ENCODE measurements at places on chromosomes 6 and 20. TPM values are rescaled to one million over a fixed set of nuclear protein-coding genes. Genes with fewer than 3 reads are reported as not detected.

- peaks cover 44% of the 10 kb centered on the region for H3K36me3 ChIP-seq
- peaks cover 6% of the 10 kb centered on the region for H3K4me1 ChIP-seq
- peaks cover 1% of the 10 kb centered on the region for H3K27me3 ChIP-seq
- H3K4me3 ChIP-seq, result no peak overlapping the region
These were observed 39.3 kb upstream of the SYNJ2 start for GRCh38 chr6:157942351-157942750.

- no peak overlapping the region for H3K4me3 ChIP-seq
- no peaks in the 10 kb centered on the region for H3K4me1 ChIP-seq
- H3K27me3 ChIP-seq, result no peaks in the 10 kb centered on the region
- no peak overlapping the region for H3K27ac ChIP-seq
These were observed 151.1 kb downstream of the TTLL2 start for GRCh38 chr6:167475947-167476346.

GRCh38 chr20:33770005-33770404 lies 38.2 kb downstream of the ZNF341 start:
- H3K4me1 ChIP-seq, result no peaks in the 10 kb centered on the region
- no peak overlapping the region for H3K27ac ChIP-seq
- no peak overlapping the region for H3K4me3 ChIP-seq
- H3K27me3 ChIP-seq, result 0 out of 2 replicates have a peak, but pooled peaks cover 1% of the 10 kb centered on the region

DNA sequence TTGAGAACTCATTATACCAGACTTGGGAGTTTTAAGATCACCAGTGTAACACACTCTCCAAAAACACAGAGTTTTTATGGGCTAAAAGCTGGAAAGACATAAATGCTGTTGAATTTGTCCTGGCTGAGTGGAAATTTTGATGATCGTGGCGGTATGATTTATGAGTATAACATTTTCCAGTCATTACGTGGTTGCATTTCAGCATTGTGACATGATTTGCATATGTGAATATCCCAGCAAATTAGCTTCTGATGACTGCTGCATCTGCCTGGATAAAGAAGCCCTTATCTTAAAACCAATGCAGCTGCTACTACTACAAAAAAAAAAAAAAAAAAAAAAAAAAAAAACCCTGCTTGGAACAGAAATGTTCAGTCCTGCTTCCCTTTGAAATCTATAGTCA lies 850.9 kb downstream of the TFAP2A start:
- H3K4me3 ChIP-seq, result no peak overlapping the region
- H3K4me1 ChIP-seq, result no peaks in the 10 kb centered on the region
- no peak for DNase-seq
- no peak overlapping the region for H3K27ac ChIP-seq
- H3K36me3 ChIP-seq, result no peaks in the 10 kb centered on the region

- DNase-seq, result no peak
- H3K27ac ChIP-seq, result no peak overlapping the region
- H3K4me3 ChIP-seq, result no peak overlapping the region
- no peaks in the 10 kb centered on the region for H3K27me3 ChIP-seq
- no peaks in the 10 kb centered on the region for H3K36me3 ChIP-seq
- H3K4me1 ChIP-seq, result no peaks in the 10 kb centered on the region
These were observed 92.7 kb downstream of the DACT2 start for GRCh38 chr6:168226902-168227318.

GRCh38 chr6:310671-311070 lies 18.4 kb downstream of the DUSP22 start:
- H3K4me3 ChIP-seq, result no peak overlapping the region
- H3K36me3 ChIP-seq, result no peaks in the 10 kb centered on the region
- H3K27me3 ChIP-seq, result no peaks in the 10 kb centered on the region
- DNase-seq, result no peak

GRCh38 chr20:23451956-23452487 lies 654 bp downstream of the CST11 start:
- peaks cover 21% of the 10 kb centered on the region for H3K27me3 ChIP-seq
- no peak overlapping the region for H3K4me3 ChIP-seq
- no peaks in the 10 kb centered on the region for H3K36me3 ChIP-seq
- H3K4me1 ChIP-seq, result peaks cover under 1% of the 10 kb centered on the region
- H3K27ac ChIP-seq, result no peak overlapping the region

GRCh38 chr6:35064757-35065440 lies 76.2 kb downstream of the TCP11 start:
- peaks cover 14% of the 10 kb centered on the region for H3K4me1 ChIP-seq
- no peaks in the 10 kb centered on the region for H3K27me3 ChIP-seq
- no peak overlapping the region for H3K4me3 ChIP-seq
- DNase-seq, result no peak

GRCh38 chr6:125004198-125004597 lies 42.0 kb downstream of the RNF217 start:
- peaks cover 69% of the 10 kb centered on the region for H3K4me1 ChIP-seq
- H3K27me3 ChIP-seq, result 0 out of 2 replicates have a peak, but pooled peaks cover 3% of the 10 kb centered on the region
- peak; percentile 17 for DNase-seq
- peak overlapping the region; percentile 58 for H3K27ac ChIP-seq

DNA sequence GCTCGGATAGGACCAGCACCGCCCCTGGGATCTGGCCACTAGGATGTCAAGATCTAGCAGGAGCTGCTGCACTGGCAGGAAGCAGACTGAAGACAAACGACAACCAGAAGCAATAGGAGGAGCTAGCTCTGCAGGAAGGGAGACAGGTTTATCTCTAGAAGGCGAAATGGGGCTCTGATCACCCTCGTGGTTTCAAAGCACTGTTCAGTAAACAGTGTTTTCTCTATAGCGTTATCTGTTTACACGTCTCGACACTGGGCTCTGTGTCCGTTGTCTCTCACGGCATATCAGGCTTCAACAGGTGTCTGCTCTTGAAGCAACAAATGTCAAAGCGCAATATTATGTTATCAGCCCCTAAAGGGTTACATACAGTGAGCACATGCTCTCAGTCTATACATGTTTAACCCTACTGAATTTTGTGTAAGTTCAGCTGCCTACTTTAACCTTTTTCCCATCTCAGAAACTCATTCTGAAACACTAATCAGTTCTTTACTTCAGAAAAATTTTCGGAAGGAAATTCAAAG lies 23.8 kb downstream of the TMEM14B start:
- no peaks in the 10 kb centered on the region for H3K27me3 ChIP-seq
- no peaks in the 10 kb centered on the region for H3K36me3 ChIP-seq
- DNase-seq, result no peak

DNA sequence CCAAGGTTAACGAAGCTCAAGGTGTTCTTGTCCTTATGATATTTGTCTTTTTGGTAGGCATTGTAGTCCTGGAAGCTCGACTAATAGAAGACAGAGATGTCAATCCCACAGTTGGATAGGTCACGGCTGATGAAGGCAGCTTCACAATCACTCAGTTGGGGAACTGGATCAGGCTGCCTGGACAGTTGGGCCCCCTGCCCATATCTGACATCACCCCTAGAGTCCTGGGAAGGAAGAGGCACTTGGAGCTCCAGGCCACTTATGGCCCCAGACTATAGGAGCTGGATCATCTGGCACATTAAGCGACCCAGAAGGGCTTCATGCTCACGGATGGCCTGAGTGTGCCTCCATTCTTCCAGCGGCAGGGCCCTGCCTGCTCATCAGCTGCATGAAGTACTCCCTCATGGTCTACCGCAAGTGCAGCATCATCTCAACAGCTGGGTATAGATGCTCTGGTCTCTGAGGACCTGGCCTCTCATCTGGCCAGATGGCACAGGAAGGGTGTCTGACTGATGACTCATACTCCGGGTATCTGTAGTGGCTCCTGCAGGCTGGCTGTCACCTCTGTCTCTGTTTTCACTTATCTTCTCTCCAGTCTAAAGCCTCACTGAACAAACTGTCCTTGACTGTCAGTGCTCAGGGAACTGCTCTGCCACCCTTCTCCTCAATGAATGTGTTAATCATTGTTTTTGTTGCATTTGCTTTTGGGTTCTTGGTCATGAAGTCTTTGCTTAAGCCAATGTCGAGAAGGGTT lies 29.2 kb upstream of the SSR1 start:
- H3K4me1 ChIP-seq, result peaks cover 6% of the 10 kb centered on the region
- no peak overlapping the region for H3K27ac ChIP-seq
- DNase-seq, result no peak
- no peaks in the 10 kb centered on the region for H3K36me3 ChIP-seq
- H3K27me3 ChIP-seq, result peaks cover 18% of the 10 kb centered on the region

- no peaks in the 10 kb centered on the region for H3K27me3 ChIP-seq
- peaks cover 6% of the 10 kb centered on the region for H3K36me3 ChIP-seq
- no peak for DNase-seq
- H3K4me3 ChIP-seq, result no peak overlapping the region
These were observed 46.6 kb downstream of the HDDC2 start for GRCh38 chr6:125255201-125255600.

- no peak overlapping the region for H3K4me3 ChIP-seq
- no peaks in the 10 kb centered on the region for H3K36me3 ChIP-seq
- no peaks in the 10 kb centered on the region for H3K27me3 ChIP-seq
- H3K27ac ChIP-seq, result no peak overlapping the region
- DNase-seq, result no peak
- no peaks in the 10 kb centered on the region for H3K4me1 ChIP-seq
These were observed 8.7 kb downstream of the TAF4 start for GRCh38 chr20:62056975-62057374.

DNA sequence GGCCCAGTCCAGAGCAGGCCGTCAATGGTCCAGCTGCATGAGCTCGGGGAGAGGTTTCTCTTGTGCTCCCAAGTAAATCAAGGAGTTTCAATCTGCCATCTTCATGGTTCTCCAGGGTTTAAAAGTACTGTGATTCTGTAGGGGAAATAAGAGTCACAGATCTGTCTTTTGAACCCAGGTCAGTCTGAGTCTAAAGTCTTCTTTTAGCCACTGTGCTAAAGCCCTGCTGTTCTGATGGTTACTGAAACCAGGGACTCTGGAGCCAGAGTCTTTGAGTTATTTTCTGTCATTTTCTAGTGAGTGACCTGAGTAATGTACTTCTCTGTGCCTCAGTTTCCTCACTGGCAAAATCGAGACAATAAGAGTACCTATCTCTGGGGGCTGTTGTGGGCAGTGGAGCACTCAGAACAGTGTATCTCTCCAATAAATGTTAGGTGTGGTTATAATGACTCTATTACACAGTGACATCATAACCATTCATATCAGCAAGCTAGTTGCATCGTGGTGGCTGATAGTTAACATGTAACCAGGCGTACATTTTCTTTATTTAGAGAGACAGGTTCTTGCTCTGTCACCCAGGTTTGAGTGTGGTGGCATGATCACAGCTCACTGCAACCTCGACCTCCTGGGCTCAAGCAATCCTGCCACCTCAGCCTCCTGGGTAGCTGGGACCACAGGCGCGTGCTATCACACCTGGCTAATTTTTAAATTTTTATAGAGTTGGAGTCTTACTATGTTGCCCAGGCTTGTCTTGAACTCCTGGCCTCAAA lies 74.6 kb upstream of the KCNG1 start:
- no peak overlapping the region for H3K27ac ChIP-seq
- DNase-seq, result no peak
- H3K27me3 ChIP-seq, result peaks cover 49% of the 10 kb centered on the region
- no peak overlapping the region for H3K4me3 ChIP-seq
- H3K36me3 ChIP-seq, result peaks cover under 1% of the 10 kb centered on the region

GRCh38 chr6:33719326-33719987 lies 8.0 kb upstream of the UQCC2 start:
- H3K4me3 ChIP-seq, result no peak overlapping the region
- H3K4me1 ChIP-seq, result peaks cover 8% of the 10 kb centered on the region
- no peak for DNase-seq
- H3K36me3 ChIP-seq, result no peaks in the 10 kb centered on the region
- H3K27me3 ChIP-seq, result peaks cover 44% of the 10 kb centered on the region
- H3K27ac ChIP-seq, result no peak overlapping the region

- no peak for DNase-seq
- no peak overlapping the region for H3K4me3 ChIP-seq
- H3K4me1 ChIP-seq, result peaks cover 25% of the 10 kb centered on the region
These were observed 99.8 kb downstream of the FILIP1 start for GRCh38 chr6:75393806-75394205.

GRCh38 chr6:116447052-116447451 lies 14.1 kb upstream of the CALHM6 start:
- DNase-seq, result peak; percentile 16
- no peaks in the 10 kb centered on the region for H3K36me3 ChIP-seq
- peak overlapping the region; percentile 74 for H3K27ac ChIP-seq
- H3K4me3 ChIP-seq, result peak overlapping the region; percentile 67

DNA sequence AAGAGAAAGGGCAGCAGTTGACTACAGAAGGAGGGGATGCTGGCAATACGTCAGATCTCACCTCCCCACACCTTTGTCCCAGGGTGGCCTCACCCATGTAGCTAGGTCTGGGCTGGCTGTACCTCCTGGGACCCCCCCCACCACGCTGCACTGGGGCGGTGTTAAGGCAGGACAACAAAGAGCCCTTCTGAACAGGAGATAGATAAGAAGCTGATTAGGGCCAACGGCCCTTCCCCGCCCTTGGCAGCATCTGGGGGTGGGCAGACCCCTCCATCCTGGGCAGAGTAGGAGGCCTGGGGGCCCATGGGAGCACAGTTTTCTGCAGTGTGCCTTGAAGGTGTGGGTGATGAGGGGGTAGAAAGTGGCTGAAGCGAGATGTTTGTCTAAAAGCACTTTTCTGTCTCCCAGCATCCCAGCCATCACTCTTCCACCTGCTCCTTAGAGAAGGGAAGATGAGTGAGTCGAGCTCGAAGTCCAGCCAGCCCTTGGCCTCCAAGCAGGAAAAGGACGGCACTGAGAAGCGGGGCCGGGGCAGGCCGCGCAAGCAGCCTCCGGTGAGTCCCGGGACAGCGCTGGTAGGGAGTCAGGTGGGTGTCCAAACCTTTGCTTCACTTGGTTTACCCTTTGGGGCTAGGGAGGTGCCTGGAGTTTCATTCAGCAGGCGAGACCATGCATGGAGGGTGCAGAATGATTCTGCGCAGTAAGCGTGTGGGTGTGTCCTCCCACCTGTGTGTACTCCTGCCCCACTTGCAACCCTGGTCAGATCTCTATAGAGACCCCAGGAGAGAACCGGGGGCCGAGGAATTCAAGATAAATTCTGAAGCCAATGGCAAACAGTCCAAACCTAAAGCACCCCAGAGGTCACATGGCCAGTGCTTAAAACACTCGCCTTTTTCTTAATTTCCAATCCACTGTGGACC lies 3.9 kb downstream of the HMGA1 start:
- peaks cover 42% of the 10 kb centered on the region for H3K36me3 ChIP-seq
- peak overlapping the region; percentile 92 for H3K4me3 ChIP-seq
- H3K27ac ChIP-seq, result peak overlapping the region; percentile 98
- DNase-seq, result no peak

DNA sequence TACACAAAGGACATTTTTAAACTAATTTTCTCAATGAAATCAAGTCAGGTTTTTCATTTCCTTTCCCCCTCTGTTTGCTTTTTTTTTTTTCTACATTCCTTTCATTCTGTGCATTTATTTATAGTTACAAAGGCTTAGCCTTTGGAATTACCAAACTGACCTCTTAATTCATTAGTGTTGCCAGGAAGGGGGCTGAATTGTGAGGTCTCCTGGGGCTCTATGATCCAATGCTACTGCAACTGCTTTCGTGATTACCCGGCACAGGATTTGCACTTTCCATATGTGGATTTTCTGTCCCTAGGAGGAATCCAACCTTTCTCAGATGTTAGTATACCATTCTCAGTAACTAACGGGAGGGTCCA lies 35.3 kb downstream of the NEDD9 start:
- H3K4me3 ChIP-seq, result peak overlapping the region; percentile 82
- peaks cover 45% of the 10 kb centered on the region for H3K36me3 ChIP-seq
- peak overlapping the region; percentile 94 for H3K27ac ChIP-seq
- DNase-seq, result peak; percentile 75

Gene PTGIS
- total RNA-seq, result not detected

Gene SASH1
- total RNA-seq, result 88.3 TPM

Gene FOXQ1
- 0.97 TPM for total RNA-seq

Gene THBS2
- 219 TPM for total RNA-seq

Gene TRDN
- not detected for total RNA-seq

Gene ENPP5
- not detected for total RNA-seq

Gene GTF3C6
- total RNA-seq, result 119 TPM

Gene CRISP1
- not detected for total RNA-seq

Gene ZNFX1
- total RNA-seq, result 38.4 TPM

Gene ID4
- total RNA-seq, result 7.2 TPM

Gene CLIC5
- total RNA-seq, result not detected

Gene SPATS1
- total RNA-seq, result not detected

Gene RIPOR3
- 0.13 TPM for total RNA-seq

All from HFFc6 (cell line).